ENCODE measurements at places on chromosomes 5 and 9.

GRCh38 chr5:40501711-40502444 is 177.8 kb upstream of the PTGER4 start:
- no peak for DNase-seq

GRCh38 chr5:69416699-69417098 is 1.8 kb downstream of the MARVELD2 start:
- no peak for DNase-seq

DNA sequence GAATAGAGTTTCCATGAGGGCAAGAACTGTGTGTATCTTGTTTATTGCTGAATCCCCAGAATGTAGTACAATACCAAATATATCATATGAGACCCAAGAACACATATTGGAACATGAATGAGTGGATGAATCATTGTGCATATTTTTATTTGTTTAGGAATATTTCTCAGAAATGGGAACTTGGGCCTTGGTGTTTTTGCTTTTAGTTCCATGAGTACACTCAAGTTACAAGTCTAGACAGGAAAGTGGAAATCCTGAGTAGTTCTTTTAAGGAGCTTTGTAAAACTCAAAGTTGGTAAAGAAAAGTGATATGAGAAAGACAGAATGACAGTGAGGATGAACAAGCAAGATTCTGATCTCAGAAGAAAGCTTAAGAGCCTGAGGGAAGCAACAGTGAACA is 647.0 kb downstream of the EFNA5 start:
- no peak for DNase-seq

DNA sequence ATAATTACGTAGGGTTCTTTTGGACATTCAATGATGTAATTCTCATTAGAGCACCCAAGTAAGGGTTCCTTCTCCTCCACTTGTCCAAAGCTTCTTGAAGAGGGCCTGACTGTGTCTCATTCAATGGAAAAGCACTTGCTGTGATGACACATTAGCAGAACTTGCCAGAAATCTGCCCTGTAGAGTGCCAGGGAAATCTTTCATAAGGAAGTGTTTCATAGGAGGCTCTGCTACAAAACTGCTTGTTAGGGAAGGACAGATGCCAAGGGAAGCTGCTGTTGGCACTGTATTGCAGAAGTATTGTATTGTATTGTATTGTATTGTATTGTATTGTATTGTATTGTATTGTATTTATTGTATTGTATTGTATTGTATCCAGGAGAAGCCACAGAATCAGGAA is 45.5 kb upstream of the MPDZ start:
- DNase-seq: no peak

GRCh38 chr5:96818125-96818788 is 10.5 kb upstream of the ERAP1 start:
- no peak for DNase-seq

- no peak for DNase-seq
Measured at GRCh38 chr9:551986-552929, 289.2 kb upstream of the DMRT1 start.

- no peak for DNase-seq
Measured at GRCh38 chr5:41738710-41739354, 131.4 kb downstream of the OXCT1 start.

GRCh38 chr9:135484460-135485277 is 5.1 kb downstream of the PPP1R26 start:
- DNase-seq: no peak

- no peak for DNase-seq
Measured at GRCh38 chr5:78628270-78628992, 20.1 kb downstream of the LHFPL2 start.

DNA sequence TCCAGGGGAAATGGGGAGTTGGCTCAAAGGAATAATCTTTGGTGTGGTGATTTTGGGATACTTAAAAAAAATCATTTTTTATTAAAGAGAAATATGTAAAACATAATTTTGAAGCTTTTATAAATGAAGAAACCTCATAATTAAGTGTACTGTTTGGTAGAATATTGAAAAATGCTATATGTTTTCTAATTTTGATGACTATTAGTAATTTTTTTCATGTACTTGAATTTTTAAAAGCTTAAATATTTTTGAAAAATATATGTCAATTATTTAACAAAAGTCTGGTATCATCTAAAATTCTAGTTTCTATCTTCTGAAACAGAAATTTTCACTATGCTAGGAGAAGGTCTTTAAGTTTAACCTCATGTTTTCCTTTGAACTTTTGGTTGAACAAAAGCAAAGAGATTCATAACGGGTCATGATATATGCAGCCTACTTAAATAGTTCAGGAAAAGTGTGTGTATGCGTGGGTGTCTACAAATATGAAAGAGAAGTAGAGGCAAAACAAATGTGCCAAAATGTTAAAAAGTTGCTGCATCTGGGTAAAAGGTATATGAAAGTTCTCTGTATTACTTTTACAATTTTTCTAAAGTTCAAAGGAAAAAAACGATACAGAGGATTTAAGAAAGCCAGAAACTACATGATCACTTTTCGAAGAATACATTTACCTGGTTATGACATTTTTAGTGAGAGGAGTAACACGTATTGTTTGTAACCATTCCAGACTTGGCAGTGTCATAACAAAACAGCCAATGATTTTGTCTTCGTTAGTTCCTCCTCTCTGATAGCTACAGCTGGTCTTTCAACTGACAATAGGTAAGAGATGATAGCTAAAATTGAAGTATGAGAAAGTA is 117.3 kb upstream of the TNFAIP8 start:
- no peak for DNase-seq

GRCh38 chr5:73031839-73032238 is 76.0 kb downstream of the FCHO2 start:
- no peak for DNase-seq

- no peak for DNase-seq
Measured at GRCh38 chr9:89888677-89889076, 283.9 kb downstream of the GADD45G start.

GRCh38 chr9:89177944-89178829 is at the start of gene SHC3:
SHC3 (minus strand) TSS chr9:89178818; CDS start chr9:89178460, 358 bp downstream.
- DNase-seq: no peak

- DNase-seq: no peak
Measured at GRCh38 chr9:100394816-100395215, 32.1 kb upstream of the MSANTD3 start.

DNA sequence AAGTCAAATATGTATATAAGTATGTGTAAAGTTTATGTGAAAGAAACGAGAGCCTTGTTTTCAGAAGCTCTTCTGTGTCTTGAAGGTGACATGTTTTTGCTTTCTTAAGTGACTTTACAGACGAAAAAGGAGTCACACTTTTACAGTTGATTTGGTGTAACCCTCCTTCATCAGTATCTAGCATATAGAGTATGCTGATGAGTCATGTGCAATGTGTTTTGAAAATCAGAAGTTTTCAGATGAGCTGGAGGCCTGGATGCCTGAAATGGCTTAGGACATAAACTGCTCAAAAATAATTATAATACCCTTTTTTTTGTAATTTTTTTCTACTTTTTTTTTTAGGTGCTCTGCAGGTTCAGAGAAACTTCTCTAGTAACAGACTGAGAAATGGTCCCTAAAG is 209.5 kb downstream of the CD180 start:
- DNase-seq: no peak

DNA sequence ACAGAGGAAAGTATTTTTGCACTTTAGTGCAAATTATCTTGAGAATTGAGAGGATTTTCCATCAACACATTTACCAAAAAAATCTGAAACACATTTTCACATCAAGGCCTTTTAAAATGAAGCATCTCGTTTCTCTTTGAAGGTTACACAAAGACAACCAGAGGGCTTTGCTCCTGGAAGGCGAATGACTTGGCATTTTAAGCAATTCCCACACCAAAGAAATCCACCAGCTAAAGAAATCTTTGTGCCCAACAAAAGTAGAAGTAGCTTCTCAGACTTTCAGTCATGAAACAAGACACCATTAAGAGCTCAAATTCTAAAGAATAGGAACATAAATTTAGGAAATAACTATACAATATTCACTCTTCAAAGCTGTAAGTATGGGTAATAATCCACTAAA is 59.9 kb downstream of the HABP4 start:
- no peak for DNase-seq

DNA sequence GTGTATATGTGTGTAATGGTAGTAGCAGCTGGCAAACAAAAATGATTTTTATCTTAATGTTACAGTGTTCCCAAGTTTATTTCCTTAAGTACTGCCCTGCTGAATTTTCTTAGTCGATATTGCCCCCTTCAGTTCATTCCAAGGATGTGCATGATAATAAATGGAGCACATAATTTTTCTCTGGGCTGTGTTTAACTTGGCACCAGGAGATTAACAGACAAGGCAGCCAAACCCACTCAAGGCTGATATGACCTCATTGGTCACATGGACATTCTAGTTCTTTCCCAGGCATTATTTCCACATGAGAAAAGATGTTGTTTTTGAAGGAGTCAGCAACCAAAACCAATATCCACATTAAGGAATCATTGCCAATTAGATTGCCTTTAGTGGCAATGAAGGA is 61.8 kb downstream of the COX7C start:
- no peak for DNase-seq

DNA sequence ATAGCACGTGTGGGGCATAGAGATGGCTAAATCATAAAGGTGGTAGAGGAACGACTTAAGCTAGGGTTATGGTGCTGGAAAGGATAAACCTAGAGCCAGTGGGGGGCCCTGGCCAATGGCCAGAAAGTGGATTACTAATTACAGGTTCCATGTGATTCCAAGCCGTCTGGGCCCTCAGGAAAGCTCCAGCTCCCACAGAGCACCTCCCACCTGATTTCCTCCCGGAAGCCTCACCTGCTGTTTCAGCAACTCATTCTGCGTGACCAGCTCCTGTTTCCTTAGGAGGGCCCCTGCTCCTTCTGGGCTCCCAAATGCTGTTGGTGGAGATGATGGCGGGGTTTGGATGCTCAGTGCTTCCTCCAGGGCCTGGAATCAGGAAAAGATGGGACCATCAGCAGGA is 16.2 kb downstream of the GPX3 start:
- DNase-seq: no peak

DNA sequence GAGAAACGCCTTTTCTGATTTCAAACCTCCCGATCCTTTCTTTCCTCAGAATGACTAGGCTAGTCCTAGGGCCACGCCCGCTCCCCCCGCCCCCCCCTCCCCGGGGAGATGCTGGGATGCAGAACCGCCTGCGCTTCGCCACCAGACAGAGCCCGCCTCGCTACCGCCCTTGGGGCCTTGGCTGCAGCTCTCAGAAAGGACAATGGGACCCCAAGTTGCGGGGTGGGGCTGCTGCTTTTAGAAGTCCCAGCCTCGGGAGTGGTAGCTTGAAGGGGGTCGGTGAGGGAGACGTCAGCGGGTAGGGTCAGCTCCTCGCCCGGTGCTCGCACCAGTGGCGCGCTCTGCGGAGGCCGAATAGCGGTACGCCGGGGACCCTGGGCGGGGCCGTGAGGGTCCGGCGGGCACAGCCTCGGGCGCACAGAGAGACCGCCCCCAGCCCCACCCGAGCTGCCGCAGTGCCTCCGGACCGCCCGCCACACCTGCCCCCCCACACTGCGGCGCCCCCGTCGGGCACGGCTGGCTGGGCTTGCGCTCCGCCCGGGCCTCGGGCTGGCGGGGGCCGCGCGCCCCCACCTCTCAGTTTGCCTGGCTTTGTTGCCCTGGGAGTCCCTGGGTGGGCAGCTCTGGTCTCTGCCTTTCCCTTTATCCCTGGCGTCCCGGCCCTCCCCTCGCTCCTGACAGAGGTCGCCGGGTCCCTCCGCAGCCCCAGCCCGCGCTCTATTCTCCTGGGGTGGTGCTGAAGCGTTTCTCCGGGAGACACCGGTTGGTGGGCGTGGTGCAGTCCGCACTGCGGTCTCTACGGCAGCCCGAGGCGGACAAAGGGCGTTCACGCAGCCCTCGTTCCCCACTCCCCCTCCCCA is 1.2 kb downstream of the MAP1B start:
- DNase-seq: no peak

DNA sequence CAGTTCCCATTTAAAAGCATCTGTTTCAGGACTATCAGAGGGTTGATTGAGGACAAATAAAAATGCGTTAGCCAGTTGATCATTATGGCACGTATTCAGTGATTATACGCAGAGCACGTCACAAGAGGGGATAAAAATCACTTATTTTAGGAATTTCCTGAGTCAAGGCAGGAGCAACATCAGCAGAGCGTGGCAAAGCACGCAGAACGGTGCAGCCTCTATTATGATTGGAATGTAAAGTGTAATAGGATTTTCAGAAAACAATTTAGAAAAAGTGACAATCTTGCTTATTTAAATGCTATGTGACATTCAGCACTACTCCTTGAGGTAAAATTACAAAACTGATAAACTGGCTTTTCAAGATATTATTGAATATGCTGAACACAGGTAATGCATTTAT is 413.6 kb upstream of the DAP start:
- DNase-seq: no peak

DNA sequence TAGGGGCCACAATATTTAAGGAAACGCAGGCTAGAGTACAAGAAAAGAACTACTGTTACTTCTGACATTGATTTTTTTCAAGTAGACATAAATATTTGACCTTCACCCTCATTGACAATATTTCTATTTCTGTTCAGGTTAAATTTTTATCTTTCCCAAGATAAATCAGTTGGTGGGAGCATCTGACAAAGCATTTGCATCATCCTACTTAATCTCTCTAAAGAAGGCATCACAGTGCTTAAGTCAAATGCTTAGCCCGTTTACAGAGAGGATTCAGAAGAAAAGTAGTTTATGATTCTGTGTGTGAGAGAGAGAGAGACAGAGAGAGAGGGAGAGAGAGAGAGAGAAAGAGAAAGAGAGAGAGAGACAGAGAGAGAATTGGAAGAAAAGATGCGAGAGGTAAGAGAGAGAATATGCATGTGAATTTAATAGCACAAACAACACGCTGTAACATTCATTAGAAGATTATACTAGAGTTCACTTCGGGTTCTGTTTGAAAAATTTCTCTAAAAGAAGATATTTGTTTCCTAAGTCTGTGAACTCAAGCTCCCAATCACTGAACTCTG is 1093.3 kb upstream of the CDH6 start:
- no peak for DNase-seq

DNA sequence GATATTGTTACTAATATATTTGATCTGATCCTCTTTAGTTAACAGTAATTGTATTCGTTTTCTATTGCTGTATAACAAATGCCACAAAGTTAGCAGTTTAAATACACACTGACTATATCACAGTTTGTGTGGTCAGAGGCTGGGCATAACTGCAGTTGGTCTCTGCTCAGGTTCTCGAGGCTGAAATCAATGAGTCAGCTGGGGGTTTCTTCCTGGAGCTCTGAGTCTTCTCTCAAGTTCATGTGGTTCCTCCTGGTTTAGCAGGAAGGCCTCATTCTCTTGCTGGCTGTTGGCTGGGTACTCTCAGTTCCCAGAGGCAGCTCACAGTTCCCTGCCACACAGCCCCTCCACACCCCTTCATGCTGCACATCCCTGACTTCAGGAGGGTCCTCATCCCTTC is 20.7 kb downstream of the COL23A1 start:
- no peak for DNase-seq

GRCh38 chr5:109450129-109450877 is 40.5 kb upstream of the PJA2 start:
- DNase-seq: no peak

- DNase-seq: no peak
Measured at GRCh38 chr5:74482990-74483389, 157.5 kb downstream of the ENC1 start.

DNA sequence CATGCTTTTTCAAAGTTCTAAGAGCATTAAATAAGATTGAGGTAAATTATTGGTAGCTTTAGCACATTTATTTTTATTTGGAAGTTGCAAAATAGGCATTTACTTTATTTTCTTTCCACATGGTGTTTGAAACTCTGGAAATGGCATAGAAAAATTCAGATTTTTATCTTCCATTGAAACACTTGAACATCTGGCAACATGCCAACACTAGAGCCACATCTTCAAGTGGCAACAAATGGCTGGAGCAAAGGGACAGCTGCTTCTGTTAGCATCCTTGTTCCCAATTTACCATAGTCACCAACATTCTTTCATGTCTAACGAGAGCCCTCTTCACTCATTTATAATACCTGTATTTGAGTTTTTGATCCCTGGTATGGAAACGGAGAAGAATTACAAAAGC is 539.9 kb downstream of the ZNF608 start:
- DNase-seq: no peak

All from activated naive CD8-positive, alpha-beta T cell treated with anti-CD3 and anti-CD28 coated beads, Interleukin-2, amount 50 U/mL, for 16 hours (primary cell).